Stimulated activated CD4-positive, alpha-beta T cell treated with anti-CD3 and anti-CD28 coated beads, Interleukin-1b, Interleukin-23, amount 100 ng/mL, for 24 hours (primary cell): ENCODE measurements at places on chromosomes 7 and 10.

DNA sequence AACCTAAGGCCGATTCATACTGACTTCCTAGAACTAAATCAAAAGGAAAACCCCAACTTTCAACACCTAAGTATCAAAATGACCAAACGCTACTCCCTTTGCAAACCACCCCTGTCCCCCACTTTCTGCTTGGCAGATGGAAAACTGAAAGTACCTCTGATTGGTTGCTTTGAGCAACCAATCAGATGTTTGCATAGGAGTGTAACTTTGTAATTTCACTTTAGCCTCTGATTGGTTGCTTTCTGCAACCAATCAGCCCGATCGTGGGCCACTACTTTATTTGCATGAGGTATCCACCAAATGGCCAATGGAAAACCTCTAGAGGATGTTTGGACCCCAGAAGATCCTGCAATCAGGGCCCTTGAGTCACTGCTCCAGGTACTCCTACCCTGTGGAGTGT is 12.3 kb upstream of the SNX10 start:
- no peak for DNase-seq

GRCh38 chr7:127671341-127671740 is 19.3 kb downstream of the SND1 start:
- no peak for DNase-seq

GRCh38 chr7:1965579-1966294 is 267.0 kb downstream of the MAD1L1 start:
- DNase-seq = no peak

DNA sequence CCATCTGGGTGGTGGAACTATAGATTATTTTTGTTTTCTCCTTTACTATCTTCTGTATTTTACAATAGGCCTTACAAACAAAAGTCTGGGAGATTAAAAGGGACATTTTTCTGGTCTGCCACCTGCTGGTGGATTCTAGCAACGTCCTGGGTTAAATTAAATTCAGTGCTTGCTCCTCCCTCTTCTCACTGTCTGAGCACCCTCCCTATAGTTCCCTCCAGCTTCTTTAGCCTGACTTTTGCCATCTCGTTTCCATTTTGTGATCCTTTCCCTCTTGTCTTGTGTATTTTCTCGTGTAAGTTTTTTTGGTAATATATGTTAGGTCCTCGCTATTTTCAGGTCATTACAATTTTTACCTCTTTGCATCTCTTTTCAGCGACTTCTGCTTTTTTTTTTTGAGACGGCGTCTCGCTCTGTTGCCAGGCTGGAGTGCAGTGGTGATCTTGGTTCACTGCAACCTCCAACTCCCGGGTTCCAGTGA is 16.1 kb downstream of the ANKRD16 start:
- DNase-seq = peak; percentile 39

- DNase-seq = no peak
These were observed 3.8 kb downstream of the FAM133B start for GRCh38 chr7:92586403-92586802.

DNA sequence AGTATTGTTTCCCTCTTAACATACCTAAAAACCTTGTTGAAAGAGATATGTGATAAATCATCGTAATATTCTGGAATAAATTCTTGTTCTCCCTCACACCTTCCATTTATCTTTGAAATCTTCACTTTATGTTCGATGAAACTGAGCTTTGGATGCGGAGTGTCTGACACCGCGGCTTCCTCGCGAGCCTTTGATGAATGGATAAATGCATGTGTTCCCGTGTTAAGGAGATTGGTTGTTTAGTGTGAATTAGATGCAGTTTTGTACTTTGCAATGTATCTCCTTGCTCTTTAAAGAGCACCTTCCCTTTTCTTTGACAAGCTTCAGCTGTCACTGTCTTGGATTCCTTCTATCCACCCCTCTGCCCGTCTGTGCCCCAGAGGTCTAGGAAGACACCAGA is 138.1 kb downstream of the DOCK1 start:
- DNase-seq = no peak

- DNase-seq = no peak
These were observed 62.3 kb downstream of the NEBL start for GRCh38 chr10:20834825-20835224.

GRCh38 chr10:24574578-24575155 is 149.0 kb downstream of the ARHGAP21 start:
- no peak for DNase-seq

DNA sequence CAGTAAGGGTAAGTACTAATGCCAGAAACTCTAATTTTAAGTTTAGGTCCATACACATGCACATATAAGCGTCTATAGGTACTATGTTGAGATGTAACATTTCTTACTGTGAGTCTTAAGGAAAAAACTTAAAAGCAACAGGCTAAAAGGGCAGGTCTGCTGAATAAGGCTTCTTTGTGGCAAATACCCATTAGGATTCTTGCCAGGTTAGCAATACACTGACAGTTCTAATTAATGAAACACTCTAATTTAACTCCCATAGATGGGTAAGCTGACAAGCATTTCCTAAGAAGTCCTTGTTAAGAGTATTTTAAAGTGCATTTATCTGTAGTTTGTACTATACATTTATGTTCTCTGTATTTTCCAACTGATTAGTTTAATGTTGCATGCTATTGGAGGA is 14.0 kb downstream of the SCRN1 start:
- no peak for DNase-seq

GRCh38 chr7:46534664-46535588 is 613.9 kb upstream of the IGFBP3 start:
- no peak for DNase-seq

DNA sequence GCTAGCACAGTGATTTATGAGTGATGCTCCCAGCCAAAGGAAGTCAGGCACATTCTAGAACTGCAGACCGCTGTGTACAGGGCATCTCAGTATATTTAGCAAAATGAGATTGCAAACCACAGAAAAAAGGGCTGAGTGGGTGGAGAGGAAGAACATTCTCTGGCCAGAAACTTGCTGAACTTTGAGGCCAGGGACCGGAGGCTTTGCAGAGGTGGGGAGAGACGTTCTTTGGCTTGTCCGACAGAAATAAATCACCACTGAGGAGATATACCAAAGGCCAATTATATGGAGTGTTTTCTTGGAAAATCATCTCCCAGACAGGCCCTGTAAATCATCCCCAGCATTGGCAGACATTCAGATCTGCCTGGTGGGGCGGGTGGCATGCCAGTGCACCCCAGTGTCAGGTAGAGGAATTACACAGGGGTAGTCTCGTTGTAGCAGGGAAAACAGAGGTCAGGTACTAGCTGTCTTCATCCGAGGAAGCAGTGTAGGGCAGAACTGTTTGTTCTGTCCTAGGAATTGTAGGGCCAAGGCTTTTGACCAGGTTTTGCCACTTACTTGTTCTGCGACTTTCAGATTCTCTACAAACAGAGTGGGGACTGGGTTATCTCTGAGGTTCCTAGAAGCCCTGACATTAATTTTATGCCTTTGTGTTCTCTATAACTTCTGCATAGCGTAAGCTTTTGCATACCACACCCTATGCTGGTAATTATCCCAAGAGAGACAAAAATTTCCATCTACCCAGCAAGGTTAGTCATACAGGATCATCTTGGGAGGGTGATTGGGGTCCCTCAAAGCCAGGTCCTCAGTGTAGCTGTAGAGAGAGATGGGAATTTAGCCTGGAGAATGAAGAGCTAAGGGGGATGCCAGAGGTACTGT is 655.6 kb downstream of the LRMDA start:
- DNase-seq = no peak

- DNase-seq = no peak
These were observed 421.7 kb downstream of the ATRNL1 start for GRCh38 chr10:115514895-115515294.

DNA sequence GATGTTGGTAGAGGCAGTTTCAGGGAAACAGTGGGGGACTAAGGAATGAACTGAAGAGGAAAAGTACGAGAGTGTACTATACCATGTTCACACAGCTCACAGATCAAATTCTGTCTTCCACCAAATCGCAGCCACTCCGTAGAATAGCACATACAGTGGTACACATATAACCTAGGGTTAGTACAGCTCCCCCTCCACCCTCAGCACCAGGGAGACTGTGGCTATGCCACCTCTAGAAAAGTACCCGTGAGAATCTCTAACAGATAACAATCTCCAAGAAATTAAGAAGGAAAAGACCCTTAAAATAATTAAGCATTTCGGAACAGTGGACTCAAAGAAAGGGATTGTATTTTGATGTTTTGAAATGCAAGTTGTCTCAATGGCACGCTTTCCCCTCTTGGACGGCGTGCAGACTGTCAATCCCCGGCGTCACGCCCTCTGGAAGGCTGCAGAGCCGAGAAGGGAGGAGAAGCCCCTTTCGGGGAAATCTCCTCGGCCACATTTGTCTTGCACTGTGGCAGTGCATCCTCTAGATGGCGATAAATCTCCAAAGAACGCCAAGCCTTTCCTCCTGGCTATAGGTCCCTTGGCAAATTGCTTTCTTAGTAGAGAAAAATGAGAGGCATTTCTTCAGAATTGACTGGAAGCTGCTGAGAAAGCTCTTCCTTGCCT is 345.0 kb downstream of the REEP3 start:
- peak; percentile 15 for DNase-seq

GRCh38 chr7:4281231-4281993 is 400.7 kb upstream of the FOXK1 start:
- DNase-seq = no peak

DNA sequence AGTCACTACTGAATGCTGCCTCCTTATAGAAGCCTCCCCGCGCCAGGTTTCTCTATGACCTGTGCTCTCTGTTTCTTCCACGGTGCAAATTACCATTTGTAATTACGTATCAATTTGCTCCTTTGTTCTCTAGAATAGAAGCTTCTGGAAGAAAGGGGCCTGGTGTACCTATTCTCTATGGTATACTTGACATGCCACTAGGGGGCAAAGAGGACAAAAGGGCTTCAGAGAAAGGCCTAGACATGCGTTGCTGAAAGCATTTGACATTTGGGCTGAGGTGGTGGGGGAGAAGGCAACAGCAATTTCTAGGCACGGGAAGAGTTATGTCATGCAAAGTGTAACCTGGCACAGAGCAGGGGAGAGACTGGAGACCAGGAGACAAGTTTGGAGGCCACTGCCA is 148.7 kb downstream of the WDR11 start:
- DNase-seq = no peak

DNA sequence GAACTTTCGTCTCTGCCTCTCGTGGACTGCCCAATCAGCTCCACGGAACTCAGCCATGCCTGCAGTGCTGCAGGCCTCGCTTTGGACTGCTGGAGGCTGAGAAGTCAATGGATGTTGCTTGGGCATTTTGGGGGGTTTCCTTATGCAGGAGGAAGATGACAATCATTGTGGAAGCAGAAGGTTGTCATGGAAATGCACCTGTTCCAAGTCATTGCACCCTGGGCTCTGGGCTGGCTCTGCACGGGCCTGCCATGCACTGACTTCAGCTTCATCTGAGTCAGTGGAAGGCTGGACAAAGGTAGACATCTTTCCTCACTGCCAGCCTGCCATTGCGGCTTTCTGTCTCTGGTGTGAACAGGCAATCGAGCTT is 217.3 kb downstream of the RPS24 start:
- DNase-seq = no peak

GRCh38 chr7:23205577-23205908 is 23.7 kb downstream of the NUP42 start:
- no peak for DNase-seq

DNA sequence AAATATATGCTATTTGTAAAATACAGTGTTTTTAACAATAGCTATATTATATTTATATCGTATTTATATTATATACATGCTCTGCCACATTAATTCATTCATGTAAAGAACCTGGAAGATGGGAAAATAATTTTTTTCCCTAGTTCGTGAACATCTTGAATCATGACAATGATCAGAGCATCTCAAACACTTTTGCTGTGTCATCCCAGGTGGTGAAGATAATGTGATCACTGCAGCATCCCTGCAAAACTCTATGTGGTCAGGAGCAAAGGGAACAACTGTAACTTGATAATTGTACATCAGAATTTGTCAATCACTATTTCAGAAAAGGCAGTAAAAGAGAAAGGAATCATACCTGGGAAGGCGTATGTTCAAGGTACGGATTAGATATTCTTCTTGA is 39.3 kb downstream of the RAPGEF5 start:
- DNase-seq = no peak

DNA sequence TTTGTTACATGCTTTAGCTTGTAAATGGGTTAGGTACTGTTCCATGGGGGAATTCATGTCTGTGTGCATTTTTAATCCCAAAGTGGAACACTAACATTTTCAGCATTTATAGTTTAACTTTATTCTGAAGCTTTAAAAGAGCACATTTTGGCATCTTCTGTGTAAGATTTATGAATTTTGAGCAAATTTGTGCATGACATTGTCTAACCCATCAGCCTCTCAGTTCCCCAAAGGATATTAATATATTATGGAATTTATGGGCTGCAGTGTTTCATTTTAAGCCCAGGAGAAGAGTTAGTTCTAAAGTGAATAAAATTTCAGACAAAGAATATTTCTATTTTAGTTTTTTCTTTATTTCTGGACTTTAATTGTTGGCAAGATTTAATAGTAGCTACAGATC is 421.4 kb downstream of the PLXDC2 start:
- DNase-seq = no peak

- no peak for DNase-seq
These were observed 316.5 kb upstream of the ZMIZ1 start for GRCh38 chr10:78752221-78752620.

- no peak for DNase-seq
These were observed 39.0 kb downstream of the SMNDC1 start for GRCh38 chr10:110265573-110266193.

- no peak for DNase-seq
These were observed 1.7 kb downstream of the SCRN1 start for GRCh38 chr7:29987811-29988317.

DNA sequence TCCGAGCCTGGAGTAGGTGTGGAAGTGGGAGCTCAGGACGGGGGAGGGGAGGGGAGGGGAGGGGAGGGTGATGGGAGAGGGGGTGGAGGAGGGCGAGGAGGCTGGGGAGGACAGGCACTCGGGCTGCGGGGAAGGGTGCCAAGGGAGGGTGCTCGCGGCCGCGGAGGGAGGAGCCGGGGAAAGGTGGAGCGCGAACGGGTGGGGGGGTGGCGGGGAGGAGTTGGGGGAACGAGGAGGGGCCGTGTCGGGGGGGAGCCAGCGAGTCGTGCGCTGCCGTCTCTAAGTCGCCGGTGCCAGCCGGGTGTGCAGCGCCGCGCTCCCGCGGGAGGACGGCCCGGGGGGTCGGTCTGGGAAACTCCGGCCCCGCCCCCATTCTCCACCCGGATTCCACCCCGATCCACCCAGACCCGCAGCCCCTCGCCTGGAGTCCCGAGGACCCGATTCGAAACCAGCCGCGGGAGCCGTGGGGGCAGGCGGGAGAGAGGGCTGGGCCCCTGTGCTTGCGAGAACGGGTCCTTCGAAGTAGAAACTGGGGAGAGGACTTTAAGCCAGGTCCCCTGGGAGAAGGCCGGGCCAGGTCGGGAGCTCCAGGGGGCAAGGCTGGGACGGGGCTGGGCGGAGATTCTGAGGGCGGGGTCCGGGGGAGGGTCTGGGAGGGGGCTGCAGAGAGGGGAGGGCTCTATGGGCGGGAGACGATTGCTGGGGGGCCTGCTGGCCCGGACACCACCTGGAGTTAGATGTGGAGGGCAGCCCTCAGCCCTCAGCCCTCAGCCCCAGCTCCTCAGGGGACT is at the start of gene ZNF467:
TSS of gene ZNF467 (minus strand) at position 143 of the 791 bp plus-strand sequence. CDS start 2,556 bp downstream, outside the sequence.
- no peak for DNase-seq
